AG20443 (cell line): ENCODE measurements at places on chromosomes 11 and 22.

DNA sequence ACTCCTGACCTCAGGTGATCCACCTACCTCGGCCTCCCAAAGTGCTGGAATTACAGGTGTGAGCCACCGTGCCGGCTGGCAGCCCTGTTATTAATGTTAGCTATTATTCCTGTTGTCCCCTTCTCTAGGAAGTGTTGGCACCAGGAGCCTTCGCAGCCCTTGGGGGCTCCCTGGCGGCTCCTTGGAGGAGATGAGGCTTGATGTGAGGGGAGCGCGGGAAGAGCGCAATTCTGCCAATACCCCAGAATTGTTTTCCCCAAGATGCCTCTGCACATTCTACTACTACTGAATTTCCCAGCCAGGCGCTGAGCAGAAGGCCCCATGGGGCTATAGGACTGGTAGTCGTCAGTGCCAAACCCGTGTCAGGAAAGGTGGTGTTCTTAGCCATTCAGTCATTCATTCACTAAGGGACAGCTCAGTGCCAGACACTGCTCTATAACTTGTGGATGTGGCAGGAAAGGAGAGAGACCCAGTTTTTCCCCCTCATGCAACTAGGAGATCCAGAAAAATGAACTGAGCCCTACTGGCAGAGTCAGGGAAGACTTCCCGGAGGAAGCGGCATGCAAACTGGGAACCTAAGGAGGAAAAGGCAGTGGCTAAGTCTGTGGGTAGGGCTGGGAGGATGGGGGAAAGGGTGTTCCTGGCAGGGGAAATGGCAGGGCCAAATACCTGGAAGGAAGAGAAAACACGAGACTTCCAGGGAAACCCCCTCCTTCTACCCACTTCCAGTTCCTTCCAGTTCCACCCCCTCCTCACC lies 3.5 kb downstream of the FBLN1 start:
- no peak for DNase-seq

DNA sequence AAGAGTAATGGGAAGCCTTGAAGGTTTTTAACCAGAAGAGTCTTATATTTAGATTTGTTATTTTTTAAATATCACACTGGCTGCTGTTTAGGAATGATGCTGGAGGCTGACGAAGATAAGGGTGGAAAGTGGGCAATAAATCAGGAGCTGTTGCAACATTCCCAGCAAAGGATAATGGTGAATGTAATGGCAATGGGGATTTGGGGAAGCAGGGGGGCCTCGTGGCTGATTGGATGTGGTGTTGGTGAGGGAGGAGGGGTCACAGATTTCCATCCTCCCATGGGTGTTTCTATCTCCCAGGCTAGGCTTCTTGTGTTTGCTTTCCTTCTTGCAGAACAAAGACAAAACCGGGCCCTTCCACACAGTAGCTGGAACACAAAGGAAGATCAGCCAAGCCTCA lies 80.8 kb downstream of the PIWIL4 start:
- no peak for DNase-seq

DNA sequence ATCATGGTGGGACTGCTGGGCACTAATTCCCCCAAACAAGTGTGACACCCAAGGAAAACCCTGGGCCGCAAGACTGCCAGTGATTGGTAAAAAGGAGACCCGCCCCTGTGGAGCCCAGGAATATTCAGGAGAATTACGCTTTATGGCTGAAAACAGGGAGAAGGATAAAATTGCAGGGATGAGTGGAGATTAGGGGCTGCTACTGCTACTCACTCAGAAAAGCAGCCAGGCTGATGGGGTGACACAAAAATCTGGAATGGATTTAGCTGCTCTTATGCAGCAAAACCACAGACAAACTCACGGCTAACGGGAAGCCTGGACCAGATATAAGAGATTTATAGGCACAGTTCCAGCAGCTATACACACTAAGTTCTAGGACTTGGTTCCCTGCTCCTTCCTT lies 4.4 kb upstream of the FBXO3 start:
- peak; percentile 62 for DNase-seq

DNA sequence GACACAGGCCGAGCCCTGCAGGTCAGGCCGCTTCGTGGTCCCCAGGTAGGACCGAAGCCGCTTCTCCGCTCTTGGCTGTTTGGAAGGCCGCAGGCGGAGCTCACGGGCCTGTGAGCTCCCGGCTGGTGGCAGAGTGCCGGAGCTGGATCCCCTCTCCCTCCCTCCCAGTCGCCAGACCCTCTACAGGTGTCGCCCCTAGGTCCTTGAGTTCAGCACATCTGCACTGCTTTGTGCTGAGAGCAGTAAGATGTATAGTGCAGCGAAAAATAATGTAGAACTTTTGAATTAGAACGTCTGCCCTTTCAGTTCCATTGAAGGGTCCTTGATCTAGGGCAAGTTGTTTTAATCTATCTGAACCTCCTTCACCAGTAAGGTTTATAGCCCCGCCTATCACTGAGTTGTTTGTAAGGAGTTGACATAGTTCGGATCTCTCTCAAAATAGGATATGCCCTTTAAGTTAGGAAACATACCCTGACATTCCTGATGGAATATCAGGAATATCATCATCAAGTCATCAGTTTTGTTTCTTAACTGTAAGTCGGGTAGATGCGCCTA lies 419 bp downstream of the ANKRD49 start:
- DNase-seq, result no peak

- DNase-seq, result no peak
Observed at GRCh38 chr11:17522655-17523054, 21.6 kb downstream of the USH1C start.

GRCh38 chr22:17303840-17304779 lies 65.2 kb upstream of the CECR2 start:
- no peak for DNase-seq

GRCh38 chr11:64058494-64058893 lies 22.8 kb downstream of the FLRT1 start:
- DNase-seq, result no peak

- no peak for DNase-seq
Observed at GRCh38 chr22:50576070-50576469, 2.2 kb downstream of the CPT1B start.

DNA sequence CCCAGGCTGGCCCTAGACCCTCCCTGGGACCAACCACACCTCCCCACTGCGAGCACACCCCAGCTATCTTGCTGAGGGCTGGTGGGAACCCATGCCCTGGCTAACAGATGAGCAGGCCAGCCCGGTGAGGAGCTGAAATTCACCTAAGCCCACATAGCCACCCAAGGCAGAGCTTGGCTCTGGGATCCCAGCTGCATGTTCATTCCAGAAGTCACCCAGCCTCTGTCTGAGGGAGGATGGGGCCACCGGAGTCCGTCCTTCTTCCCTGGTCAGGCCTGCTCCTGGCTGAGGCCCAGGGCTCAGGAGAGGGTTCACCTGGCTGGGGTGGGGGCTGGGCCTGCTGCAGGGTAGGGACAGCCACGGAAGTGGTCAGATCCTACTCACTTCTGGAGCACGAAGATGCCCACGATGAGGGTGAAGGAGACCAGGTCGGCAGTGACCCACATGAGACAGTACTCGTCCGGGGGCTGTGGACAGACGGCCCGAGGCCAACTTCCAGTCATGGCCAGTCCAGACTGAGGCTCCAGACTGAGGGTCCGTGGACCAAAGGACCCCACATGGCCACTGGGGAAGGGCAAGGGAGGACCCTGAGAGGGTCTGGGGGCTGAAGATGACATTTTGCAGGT lies 6.6 kb upstream of the KLHL35 start:
- DNase-seq, result no peak

GRCh38 chr22:20663137-20663828 lies 110.6 kb upstream of the SERPIND1 start:
- no peak for DNase-seq

GRCh38 chr22:40330615-40331014 lies 15.7 kb upstream of the ADSL start:
- no peak for DNase-seq

DNA sequence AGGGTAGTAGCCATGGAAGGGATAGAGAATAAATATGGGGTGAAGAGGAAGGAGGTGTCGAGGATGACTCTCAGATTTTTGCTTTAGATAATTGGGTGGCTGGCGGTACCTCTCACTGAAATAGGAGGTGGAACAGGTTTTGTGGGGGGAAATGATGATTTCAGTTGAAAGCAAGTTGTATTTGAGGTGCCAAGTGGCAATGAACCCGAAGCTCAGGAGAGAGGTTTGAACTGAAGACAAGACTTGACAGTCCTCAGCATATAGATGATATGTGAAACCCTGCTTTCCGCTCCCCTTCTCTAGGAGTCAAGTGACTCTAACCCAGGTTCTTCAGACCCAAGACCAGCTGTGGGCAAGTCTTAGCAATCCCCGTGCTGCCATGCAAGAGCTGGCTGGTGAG lies 33.7 kb downstream of the RRP8 start:
- DNase-seq, result no peak

- DNase-seq, result no peak
Observed at GRCh38 chr11:28542561-28542960, 434.4 kb downstream of the METTL15 start.

- DNase-seq, result no peak
Observed at GRCh38 chr11:22516111-22516510, 109.5 kb downstream of the FANCF start.

- peak; percentile 30 for DNase-seq
Observed at GRCh38 chr22:47000888-47001287, 238.4 kb downstream of the TBC1D22A start.

GRCh38 chr11:104907521-104908185 lies 9.4 kb upstream of the CASP12 start:
- DNase-seq, result no peak

DNA sequence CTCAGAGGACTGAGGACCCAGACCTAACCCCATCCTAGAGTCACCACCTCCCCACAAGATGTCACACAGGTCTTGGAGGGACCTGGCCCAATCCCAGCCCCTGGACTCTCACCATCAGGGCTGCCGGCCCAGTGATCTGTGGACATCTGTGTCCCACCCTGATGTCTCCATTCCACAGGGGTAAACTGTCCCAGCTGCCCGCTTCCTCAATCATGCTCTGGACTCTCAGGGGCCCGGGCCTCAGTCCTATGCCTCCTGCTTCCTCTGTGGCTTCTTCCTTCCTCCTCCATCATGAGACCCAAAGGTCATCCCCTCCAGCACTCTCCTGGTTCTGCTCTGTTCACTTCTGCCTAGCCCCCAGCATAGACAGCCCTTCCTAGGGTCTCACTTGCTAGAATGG lies 32.2 kb downstream of the ARAP1 start:
- no peak for DNase-seq

DNA sequence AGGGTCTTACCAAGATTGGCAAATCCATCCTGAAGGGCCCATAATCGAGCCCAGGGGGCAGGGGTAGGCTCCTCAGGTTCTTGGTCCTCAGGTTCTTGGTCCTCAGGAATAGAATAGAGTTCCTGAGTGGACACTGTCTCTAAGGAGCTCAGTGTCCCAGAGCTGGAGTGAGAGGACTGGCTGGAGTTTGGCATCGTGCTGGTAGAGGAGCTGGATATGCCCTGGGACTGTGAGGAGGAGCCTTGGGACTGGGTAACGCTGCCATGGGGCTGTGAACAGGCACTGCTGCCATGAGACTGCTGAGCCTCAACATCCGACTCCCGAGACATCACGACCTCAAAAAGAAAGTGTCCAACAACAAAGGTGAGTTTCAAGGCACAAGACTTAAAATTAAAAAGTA lies 7.2 kb downstream of the CHEK2 start:
- no peak for DNase-seq

- DNase-seq, result no peak
Observed at GRCh38 chr22:31340360-31340759, 5.8 kb downstream of the PATZ1 start.

GRCh38 chr11:83779876-83780275 lies 493.7 kb upstream of the CCDC90B start:
- no peak for DNase-seq

DNA sequence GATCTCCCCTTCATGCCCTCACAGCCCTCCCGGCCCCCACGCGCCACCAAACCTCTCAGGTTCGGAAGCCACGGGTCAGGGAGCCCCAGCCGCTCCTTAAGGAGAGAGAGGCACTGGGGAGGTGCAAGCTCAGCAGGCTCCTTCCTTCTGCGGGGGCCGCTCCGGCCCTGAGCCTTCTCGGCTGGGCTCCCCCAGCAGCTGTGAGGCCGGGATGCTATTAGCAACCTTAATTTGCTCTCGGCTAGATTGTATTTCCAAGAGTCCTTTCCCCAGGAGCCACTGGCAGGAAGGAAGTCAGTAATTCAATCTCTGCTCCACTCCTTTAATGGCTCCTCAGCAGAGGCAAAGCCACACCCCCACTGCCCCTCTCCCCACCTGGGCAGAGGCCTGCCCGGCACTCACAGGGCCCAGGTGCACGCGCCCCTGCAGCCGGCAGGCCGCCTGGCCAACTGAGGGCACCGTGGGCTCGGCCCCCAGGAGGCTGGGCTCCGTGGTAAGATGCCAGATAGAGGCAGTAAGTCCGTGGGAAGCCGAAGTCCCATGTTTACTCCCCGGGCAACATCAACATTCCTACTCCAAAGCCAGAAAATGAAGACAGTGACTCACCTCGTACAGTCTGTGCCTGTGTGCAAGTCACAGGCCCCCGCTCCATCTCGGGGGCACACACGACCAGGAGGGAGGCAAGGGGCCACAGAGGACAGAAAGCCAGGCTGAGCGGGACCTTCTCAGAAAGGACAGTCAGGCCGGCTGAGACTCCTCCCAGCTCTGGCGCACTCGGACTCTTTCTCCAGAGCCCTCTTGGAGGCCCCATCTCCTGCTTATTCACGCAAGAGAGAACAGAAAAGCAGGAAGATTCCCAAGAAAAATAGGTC lies 5.2 kb downstream of the IGSF9B start:
- peak; percentile 80 for DNase-seq

DNA sequence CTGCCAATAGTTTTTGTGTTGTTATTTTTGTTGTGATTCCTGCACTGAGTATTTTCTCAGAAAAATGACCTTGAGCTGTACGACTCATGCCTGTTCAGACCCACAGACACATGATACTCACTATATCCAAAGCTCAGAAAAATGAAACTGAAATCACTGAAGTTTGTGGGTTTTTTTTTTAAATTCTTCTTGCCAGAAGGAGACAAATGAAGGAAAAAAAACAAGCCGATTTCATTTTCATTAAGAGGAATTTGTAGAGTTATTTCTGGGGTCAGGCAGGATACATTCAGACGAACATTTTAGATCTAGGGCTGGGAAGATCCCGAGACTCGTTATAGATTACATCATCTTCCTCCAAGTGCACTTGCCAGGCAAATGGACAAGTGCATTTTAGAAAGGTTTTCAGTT lies 60.4 kb downstream of the BMAL1 start:
- DNase-seq, result peak; percentile 47

DNA sequence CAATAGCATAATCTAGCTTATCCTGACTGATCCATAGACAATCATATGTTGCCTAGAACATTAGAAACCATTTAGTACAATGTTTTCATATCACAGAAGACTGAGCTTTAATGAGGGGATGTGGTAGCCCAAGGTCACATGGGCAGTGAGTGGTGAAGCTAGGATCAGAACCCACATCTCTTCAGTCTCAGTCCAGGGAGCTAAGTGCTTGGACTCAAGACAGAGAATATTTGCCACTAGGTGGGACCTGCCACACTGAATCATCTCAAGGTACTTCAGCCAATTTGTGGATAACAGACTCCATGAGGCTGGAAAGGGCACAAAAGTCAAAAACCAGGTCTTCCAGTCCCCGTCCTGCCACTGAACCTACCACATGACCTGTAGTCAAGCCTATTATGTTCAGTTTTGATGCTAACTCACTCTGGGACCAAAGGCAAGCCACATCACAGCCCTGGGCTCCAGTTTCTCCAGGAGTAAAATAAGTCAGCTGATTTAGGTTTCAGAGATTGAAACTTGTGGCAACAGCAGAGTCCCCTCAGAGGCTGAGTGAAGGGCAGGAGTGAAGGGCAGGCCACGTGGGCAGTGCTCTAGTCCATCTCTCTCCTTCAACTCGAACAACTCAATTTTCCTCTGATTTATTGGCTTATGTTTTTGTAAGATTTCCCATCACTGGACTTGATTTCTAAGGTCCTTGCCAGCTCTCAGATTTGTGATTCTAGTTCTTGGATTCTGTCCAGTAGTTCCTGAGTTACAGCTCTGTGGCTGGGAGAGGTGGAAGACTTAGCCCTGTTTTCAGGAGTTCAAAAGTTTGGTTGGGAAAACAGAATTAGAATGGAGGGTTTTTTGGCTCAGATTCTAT lies 84.6 kb upstream of the PHOX2A start:
- no peak for DNase-seq
